ENCODE measurements at places on chromosomes 16 and 17.
A peak's percentile ranks its signal among the peaks of the same experiment; 100 is the strongest.

GRCh38 chr16:754656-755055, 5.9 kb upstream of the MSLN start:
- peak; percentile 73 for DNase-seq

DNA sequence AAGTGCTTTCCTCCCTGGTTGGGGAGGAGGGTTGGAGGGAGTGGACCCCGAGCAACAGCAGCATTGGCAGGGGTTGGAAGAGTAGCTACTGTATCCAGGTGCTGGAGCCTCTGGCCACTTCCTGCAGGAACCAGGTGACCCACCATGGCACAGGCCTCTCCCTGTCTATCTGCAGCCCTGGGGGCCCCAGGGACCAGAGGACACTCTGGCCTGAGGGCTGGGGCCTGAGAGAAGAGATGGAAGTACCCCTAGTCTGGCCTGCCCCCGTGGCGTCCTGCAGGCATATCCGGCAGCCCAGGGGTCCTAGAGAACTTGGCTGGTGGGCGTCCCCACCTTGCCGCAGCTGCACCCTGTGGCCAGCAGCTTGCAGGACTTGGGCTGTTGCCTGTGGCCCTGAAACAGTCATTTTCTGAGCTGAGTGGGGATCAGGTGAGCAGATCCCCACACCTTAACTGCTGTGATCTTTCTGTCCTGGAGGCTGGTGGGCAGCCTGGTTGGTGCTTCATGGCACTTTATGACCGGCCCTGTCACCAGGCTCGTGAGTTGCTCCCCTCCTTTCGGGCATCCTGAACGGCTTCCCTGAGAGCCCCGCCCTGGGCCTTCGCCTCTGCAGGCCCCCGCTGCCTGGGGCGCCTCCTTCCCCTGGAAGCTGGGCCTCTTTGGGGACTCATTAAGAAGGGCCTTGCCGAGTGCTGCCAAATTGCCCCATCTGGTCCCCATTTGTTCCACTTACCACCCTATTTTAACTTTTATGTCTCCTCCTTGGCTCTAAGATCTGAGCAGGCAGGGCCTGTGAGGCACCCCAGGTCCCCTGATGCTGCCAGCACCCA, 298.6 kb downstream of the SEC14L1 start:
- DNase-seq: no peak

DNA sequence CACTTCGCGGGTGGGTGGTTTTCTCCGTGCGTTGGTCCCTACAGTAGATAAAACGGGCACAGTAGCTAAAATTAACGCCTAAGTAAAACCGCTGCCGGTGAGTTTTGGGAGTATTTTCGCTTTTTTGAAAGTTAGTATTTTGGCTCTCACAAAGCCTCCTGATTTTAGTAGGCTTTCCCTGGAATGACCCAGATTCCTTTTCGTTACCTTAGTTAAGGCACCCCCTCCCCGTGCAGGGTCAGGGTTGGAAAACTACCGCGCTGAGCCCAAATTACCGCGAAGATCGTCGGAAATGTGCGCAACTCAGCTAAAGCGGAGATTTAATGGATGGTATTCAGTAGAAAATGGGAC, 28.3 kb upstream of the ST6GALNAC1 start:
- DNase-seq: no peak

- DNase-seq: no peak
Observed at GRCh38 chr17:7282752-7283321, 1.3 kb downstream of the SLC2A4 start.

DNA sequence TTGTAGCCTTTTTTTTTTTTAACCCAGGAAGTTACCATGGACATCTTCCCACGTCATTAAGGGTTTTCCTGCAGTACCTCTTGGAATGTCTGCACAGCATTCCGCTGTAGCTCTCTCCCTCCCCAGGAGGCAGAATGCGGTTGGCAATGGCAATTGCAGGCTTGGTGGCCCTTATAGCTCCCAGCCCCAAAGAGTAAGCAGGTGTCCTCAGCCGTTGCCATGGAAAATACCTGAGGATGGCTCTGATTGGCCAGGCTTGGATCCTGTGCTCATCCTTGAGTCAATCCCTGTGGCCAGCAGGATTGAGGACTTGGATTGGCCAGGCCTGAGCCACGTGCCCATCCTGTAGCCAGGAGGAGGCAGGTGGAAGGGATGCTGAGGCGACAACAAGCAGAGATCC, 15.5 kb upstream of the TIMP2 start:
- no peak for DNase-seq

DNA sequence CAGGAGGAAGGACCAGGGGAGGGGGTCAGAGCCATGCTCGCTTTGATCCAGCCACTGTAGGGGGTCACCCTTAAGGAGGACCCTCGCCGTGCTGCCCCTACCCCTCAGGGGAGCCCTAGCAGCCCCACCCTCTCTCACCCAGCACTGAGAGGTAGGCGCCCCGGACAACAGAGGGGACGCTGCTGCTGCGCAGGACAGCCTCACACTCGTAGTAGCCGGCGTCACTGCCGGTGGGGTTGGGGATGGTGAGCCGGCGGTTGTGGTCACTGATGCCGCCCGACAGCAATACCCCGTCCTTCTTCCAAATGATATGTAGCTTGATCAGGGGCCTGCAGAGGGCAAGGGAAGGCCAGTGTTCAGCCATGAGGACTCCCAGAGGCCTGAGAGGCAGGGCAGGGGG, 126.0 kb upstream of the CDC42EP4 start:
- DNase-seq: no peak

GRCh38 chr17:21240369-21241055, 12.7 kb downstream of the NATD1 start:
- DNase-seq: no peak
